ENCODE measurements at places on chromosomes 1 and 21.

DNA sequence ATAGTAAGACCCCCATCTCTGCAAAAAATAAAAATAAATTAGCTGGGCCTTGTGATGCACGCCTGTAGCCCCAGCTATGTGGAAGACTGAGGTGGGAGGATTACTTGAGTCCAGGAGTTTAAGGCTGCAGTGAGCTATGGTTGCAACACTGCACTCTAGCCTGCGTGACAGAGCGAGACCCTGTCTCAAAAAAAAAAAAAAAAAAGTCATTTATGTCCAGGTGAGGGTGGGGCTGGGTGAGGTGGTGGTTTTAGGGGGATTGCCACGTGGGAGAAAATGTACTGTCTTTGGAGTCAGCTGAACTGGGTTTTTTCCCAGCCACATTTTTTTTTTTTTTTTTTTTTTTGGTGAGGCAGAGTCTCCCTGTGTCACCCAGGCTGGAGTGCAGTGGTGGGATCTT, 6.7 kb downstream of the PIK3CD start:
- no peak for DNase-seq

DNA sequence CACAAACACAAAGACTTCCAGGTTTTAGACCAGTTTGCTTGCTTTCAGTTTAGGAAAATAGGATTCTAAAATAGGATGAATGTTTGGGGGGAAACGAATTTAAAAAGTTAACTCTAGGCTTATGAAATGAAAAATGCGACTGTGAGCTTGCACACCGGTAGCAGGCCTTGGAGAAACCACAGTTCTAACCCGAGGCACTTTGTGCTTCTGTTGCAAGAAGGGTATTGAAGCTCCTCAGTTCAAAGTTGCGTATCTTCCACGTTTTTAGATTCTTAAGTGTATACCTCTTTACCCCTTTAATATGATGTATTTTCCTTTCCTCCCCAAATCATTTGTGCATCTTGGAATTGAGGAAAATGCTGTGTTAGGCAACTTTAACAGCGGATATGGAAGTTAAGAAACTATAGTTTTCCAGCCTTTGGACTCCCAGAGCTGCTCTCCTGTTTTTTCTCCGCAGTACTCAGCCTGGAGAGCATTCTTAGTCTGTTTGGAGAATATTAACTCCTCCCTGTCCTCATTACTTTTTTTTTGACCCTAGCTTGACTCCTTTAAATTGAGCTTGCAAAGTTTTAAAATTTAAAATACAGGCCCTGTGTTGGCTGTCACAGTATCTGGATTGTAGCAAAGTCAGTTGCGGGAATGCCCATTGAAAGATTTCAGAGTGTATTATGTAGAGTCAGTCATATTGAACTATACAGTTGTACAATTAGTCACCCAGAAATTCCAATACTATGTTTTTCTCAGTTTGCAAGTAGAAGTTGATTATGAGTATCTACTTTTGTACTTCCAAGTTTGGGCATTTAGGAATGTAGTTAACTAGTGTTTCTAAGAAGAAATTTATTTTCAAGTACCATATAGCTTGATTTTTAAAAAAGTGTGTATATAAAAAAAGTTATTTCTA, 2.6 kb downstream of the MRPS6 start:
- DNase-seq = no peak

DNA sequence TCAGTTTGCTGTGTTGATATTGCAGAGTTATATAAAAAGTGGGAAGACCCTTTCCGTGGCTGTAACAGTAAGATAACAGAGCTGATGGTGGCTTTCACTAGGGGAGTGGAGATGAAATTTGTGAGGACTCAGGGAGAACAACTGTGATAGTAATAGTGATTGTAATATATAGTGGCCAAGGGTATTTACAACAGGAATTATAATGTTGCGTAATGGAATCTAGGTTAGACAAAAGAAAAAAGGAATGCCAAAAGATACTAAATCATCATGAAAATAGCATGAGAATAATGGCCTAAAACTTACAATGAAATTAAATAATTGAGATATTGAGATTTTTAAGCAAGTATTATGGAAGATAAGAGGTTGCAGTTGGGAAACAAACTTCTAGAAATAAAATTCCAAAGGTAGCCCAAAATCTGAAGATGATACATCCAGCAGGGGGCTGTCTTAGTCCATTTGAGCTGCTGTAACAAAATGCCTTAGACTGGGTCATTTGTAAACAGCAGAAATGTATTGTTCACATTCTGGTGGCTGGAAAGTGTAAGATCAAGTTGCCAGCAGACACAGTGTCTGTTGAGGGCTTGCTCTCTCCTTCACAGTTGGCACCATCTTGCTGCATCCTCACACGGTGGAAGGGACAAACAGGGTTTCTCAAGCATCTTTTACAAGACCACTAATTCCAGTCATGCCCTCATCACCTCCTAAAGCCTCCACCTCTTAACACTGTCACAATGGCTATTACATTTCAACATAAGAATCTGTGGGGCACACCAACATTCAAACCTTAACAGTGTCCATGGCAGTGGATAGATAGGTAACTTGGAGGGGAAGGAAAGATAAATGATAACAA, 711.2 kb downstream of the MRPL39 start:
- DNase-seq = no peak

GRCh38 chr1:183365093-183365492, 53.1 kb downstream of the NMNAT2 start:
- no peak for DNase-seq

DNA sequence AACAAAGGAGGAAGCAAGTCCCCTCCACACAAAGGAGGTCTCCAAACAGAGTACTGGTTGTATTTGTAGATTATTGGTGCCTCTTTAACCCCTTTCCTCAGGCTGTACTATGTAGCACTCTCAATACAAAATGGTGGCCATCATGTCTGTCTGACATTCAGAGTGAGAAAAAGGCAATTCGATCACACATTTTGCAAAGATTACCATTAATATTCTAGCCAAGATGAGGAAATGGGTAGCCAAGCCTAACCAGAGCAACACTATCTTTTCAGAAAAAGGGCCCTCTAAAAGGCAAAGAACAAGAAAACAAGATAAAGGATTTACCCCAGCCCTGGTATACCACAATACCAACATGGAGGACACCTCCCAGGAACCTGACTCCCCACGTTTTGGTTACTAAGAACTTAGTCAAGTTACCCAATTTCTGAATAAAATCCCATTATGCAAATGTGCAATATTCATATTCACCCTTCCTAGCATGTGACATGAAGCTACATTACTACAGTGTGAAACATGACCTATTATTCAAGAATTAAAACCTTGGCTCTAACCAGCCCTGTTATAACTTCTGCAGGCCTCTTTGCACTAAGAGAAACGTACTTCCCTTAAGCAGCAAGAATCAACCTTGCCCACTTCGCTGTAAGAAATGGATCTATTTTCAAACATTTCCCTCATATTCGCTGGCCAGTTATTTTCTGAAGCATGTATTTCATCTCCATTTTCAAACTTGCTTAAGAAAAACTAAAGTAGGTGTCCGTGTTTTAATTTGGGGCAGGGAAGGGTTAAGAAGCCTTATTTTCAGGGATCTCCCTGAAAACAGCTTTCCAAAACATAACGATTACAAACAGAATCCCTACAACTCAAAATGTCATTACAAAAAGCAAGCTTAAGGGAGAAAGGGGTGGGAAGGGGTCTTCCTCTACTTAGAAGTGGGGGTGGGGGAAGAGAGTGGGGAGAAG, 2.1 kb downstream of the KDM5B start:
- DNase-seq = no peak

GRCh38 chr1:94633051-94633450, 91.5 kb upstream of the F3 start:
- DNase-seq = no peak

- DNase-seq = no peak
Observed at GRCh38 chr21:16192902-16193301, 463.1 kb downstream of the USP25 start.

GRCh38 chr1:81414488-81415015, 386.2 kb upstream of the ADGRL2 start:
- DNase-seq = peak; percentile 24

Data from Panc1 (cell line).